ENCODE measurements at places on chromosomes 11 and 22. TPM values are rescaled to one million over a fixed set of nuclear protein-coding genes. Genes with fewer than 3 reads are reported as not detected.

DNA sequence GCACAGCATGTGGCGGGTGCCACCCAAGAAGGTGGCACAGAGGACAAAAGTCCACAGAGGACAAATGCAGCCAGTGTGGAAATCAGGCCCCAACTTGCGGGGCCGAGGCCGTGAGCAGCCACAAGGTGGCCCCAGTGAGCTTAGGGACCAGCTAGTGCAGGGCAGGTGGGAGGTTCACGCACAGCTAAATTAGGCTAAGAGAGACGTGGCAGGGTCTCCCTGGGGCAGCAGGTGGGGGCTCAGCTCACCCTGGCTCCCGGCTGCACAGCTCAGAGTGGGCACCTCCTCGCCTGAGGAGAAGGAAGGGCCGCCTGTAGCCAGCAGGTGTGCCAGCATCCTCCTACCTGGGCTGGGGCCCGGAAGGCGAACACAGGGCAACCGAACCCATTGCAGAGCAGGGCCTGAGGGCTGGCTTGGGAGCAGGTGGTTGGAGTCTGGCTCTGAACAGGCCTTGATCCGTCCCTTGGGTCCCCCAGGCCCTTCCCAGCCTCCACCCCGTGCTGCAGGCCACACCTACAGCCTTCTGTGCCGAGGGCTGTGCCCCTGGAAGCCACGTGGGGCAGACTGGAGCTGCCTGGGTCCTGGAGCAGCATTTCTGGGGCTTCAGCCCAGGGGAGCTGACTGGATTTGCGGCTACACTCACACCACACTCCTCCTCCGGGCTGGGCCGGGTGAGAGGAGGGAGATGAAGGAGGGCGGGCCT lies 26.1 kb upstream of the CELSR1 start:
- DNase-seq = peak; percentile 85

DNA sequence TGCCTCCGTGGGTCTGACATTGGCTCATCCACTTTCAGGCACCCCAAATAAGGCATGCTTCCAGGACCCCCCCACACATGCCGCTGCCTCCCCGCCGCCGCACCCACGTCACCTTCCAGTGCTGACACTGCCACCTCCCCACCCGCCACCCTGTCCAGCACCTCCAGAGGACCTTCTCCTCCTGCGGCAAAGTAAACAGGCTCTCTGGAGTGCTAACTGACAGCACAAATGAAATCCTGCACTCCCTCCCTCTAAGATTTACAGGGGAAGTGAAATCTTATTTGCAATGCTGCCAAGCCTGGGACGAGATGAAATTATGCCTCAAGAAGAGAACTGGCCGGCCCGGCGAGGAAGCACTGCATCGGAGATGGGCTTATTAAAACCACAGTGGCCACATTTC lies 35.3 kb downstream of the MACROD1 start:
- no peak for DNase-seq

JAM3 gene
- polyA plus RNA-seq = 56.8 TPM

GRCh38 chr11:36469063-36469462 lies 41.0 kb downstream of the TRAF6 start:
- no peak for DNase-seq
